C1 segment of cervical spinal cord (tissue), 14 donors: ENCODE measurements at places on chromosomes 11 and 22.
A peak's percentile ranks its signal among the peaks of the same experiment; 100 is the strongest.

GRCh38 chr11:75543806-75544205, 18.1 kb upstream of the GDPD5 start:
- DNase-seq, result no peak

DNA sequence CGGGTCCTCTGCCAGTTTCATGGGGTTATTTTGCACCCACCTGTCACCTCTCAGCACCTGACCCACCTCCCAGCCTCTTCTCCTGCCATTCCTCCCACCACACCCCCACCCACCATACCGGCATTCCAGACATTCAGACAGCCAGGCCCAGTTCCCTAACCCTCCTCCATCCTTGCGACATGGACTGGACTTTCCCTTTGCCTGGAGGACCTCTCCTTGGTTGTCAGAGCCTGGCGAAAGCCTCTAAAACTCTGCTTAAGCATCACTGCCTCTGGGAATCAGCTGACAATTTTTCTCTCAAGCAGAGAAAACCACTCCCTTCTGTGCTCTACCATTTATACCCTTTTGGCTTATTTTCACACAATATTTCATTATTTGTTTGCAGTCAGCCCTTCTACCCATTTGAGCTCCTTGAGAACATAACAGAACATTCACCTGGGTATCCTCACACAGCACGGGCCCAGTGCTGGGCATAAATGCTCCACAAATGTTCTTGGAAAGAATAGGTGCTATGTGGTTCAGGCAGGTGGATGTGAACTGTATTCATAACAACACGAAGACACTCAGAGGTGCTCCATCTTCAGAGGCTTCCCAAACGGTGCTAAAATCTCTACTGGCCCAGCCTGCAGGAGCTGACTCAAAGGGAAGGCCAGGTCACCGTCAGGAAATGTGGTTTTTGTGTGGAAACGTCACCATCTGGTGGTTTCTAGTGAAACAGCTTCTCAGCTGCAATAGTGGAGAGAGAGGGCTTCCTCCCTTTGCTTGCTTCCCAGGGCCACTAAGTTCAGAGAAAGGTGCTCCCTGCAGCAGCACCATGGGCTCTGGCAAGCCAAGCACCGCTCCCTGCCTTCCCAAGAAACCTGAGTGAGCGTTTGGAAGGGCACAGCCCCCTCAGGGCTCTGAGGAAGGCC, 10.4 kb downstream of the SPATA19 start:
- DNase-seq, result peak; percentile 11

GRCh38 chr11:73477518-73477917, 101.3 kb downstream of the RELT start:
- no peak for DNase-seq

- DNase-seq, result no peak
Measured at GRCh38 chr11:57977709-57978108, 46.0 kb upstream of the OR9Q1 start.

DNA sequence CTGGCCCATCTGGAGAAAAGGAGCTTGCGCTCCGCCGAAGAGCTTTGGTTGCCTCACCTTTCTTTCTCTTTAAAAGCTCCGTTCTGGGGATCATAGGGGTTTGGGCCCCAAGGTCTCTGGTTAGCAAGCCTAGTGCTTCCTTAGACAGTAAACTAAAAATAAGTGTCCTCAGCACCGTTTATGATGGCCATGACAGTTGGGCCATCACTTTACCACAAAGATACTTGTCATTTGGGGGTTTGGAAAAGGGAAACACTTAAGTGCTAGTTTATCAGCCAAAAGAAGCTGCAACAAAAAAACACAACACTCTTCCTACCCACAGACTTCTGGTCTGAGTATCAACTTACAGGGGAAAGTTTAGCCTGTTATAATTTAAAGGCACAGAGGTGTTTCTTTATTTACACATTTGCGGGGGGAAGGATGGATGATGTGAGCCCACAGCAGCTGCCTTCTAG, 88.4 kb upstream of the CD44 start:
- no peak for DNase-seq

GRCh38 chr11:134244593-134244992, 8.6 kb downstream of the THYN1 start:
- no peak for DNase-seq

DNA sequence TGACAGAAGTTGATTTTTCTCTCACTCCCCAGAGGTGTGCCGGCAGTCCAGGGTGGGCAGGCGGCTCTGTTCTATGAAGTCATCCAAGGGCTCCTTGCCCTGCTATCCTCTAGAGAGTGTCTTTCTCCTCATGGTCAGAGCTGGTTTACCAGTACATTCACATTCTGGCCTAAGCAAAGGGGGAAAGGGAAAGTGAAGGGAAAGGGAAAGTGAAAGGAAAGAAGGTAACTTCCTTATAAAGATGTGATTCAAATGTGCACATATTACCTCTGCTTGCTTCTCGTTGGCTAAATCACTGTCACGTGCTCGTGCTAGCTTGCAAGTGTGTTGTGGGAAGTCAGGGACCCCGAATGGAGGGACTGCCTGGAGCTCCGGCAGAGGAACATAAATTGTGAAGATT, 2.9 kb upstream of the HTATIP2 start:
- DNase-seq, result no peak

DNA sequence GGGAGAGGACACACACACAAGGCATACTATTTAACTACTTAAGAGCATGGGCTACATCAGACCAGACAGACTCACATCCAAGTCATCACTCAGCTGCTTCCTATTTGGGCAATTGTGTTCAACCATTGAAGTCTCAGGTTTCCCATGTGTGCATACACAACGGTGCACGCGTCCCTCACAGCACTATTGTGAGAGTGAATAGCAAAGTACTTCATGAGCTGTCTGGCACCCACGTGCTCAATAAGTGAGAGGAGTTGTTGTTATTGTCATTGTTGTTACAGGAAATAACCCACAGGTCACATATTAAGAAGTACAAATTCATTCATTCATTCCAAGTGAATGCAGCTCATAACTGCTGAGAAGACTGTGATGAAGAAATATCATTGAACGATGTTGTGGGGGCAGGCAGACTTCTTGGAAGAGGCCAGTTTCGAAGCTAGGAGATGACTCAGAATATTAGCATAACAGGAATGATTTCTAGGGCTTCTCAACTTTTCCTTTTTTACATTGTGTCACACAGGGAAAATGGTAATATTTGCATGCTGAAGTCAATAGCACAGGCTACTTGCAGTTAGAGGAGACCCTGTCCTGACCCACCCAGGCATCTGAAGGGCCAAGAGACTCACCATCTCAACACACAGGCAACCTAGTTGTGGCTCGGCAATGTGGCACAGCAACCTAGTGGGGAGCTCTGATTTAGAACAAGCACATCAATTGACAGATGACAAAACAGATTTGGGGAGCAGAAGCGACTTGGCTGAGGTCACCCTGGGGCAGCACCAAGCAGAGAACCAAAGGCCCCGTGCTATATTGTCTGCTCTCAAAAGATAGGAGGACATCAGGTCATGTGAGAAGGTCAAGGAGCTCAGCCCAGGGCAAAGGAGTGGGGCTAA, 606.0 kb downstream of the BUD13 start:
- DNase-seq, result no peak

GRCh38 chr11:46300270-46300669, 22.8 kb downstream of the CREB3L1 start:
- no peak for DNase-seq

DNA sequence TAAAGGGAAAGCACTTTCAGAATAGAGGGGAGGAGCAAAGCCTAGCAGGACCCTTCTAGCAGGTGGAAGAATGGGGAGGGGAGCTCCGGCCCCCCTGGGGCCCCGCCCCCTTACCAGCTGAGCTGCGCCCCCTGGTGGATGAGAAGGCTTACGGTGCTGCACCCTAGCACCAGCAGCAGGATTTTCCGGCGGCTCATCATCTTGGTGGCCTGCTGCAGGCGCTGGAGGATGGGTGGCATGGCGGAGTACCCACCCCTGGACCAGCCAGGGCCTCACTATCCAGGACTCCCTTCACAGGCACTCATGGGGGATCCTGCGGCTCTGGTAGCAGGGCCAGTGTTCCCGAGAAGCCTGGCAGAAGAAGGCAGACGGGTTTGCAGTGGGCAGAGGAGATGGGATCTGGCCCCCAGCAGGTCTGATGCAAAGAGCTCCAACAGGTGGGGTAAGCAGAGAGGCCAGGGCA, 3.8 kb downstream of the GAL3ST3 start:
- DNase-seq, result peak; percentile 65

DNA sequence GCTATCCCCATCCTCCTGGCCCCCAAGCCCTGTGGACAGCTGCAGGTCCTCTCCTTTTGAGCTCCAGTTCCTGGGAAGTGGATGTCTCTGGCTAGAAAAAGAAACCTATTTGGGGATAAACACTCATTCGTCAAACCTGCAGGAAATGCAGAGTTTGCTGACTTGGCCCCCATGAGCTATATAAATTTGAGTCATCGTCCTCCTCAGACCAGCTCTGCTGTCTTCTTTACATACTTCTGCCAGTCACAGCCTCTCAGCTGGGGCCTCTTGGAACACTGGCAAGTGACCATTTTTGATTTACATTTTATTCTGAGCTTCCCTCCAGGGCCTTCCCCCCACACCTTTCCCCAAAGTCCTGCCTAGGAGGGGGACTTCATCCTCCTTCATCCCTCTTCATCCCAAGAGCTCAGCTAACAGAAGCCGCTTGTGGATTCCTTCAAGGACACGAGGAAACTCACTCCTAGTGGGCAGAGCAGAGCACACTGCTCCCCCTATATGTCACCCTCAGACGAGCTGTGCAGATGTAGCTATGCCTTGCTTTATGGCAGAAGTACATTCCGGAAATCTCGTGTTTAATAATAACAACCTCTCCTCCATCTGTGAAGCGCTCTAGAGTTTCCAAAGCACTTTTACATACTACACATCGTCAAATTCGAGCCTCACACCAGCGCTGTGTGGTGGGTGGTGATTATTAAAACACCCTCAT, 131.8 kb downstream of the FEZ1 start:
- no peak for DNase-seq

- DNase-seq, result no peak
Measured at GRCh38 chr11:23723861-23724260, 773.0 kb upstream of the LUZP2 start.

- no peak for DNase-seq
Measured at GRCh38 chr11:1673446-1674172, 23.4 kb upstream of the KRTAP5-6 start.

DNA sequence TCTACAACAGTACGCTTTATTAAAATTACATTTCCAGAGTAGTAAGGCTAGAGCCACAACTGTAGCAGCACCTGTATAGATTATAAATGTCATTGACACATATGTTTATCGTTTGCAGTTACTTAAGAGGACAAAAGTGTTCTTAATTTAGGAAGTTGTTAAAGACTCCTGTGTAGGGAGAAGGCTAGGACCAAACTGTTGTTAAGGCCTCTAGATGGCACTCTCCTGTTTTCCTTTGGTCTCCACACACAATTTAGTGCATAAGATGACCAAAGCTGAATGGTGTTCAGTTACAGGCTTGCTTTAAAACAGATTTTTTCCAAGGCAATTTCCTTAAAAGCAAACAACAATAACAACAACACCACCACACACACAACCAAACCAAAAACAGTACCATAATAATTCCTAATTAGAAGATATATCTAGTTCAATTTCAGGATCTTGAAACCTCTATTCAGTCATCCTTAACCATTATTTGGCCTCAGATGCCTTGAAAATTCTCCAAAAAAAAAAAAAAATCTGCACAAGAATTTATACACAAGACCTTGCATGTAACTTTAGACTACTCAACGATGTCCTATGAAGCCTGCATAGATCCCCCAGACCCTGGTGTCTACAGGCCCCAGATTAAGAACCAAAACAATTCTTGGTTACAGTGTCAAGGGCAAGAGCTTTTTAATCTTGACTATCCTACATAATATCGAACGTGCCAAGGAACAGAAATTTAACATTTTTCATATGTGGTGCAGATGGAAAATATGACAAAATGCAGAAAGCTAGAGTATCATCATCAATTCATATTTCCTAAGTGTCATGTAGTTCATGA, 42.6 kb upstream of the APOA1 start:
- no peak for DNase-seq

DNA sequence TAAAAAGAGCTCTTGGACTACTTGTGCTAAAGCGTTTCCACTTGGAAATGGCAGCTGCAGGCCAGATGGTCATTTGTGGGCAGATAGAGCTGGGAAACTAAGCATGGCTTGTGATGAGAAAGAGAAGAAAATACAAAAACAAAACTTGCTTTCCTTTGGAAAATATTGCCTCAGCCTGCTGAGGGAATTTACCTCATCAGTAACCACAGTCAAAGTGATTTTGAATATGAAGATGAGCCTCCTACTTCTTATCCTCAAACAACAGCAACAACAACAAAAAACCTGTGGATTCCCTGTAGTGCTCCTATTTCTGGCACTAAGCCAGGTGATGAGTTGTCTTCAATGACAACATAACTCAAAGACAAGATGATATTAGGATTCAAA, 62.7 kb upstream of the FIBIN start:
- DNase-seq, result no peak

DNA sequence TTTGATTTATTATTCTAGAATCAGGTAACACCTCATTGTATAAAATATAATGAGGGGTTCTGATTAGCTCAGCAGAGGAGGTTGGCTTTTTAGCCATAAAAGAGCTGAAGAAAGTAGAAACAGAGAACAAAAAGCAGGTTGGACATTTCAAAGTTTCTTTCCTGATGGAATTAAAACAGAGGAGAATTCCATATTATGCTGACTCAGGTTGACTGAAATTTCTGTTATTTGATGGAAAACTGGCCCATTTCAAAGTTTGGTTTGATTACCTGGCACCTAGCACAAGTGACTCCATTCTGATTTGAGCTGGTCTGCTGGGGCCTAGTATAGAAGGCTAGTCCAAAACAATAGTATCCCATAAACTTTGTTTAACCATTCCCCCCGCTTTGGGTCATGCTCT, 24.9 kb downstream of the OR56B4 start:
- DNase-seq, result no peak

DNA sequence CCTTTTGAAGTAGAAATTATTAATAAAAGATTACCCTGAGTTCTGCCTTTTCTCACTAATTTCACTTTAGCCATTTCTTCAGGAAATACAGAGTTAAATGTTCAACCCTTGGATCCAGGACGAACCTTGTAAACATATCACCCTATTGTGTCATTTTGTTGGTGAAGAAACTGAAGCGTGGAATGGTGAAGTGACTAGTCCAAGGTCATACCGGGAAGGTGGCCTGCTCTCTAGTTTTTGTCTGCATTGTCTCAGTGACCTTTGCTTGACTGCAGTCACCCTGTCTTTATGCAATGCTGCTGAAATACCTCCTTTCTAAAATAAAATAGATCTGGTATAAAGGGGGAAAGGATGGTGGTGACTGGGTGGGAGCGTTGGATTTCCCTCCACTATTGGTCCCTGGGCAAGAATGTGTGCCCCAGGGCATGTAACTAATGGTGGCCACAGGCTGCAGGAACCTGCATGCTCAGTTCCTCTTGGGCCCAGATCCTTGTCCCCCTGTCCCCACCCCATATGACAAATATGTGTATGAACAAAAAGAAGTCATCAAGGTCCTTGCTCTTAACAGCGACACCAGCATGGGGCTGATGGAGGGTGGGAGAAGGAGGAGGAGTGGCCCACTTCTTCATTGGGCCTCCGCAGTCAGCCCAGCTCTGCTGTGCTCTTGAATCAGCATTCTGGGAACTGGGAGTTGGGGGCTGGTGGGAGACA, 977 bp upstream of the SORL1-AS1 start:
- DNase-seq, result no peak

DNA sequence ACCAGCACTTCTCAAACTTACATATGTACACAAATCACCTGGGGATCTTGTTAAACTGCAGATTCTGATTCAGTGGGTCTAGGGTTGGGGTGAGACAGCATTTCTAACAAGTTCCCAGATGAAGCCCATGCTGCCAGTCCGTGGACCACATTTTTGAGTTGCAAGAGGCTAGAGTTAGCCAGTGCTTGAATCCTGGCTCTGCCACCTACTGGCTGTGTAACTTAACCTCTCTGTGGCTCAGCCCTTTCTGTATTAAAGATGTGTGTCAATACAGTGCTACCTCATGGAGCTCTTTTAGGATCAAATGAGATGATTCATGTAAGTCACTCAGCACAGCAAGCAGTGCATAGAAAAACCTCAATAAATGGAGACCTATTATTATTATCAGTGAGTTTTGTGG, 90.2 kb upstream of the ISX start:
- no peak for DNase-seq
